Gastrocnemius medialis (tissue), 4 donors: ENCODE measurements at places on chromosomes 12 and 14. TPM values are rescaled to one million over a fixed set of nuclear protein-coding genes. Genes with fewer than 3 reads are reported as not detected.

GRCh38 chr12:110560048-110560447, 23.1 kb downstream of the PPTC7 start:
- H3K4me3 ChIP-seq = no peak overlapping the region
- DNase-seq = no peak
- peak overlapping the region; percentile 95 for H3K27ac ChIP-seq
- no peaks in the 10 kb centered on the region for H3K27me3 ChIP-seq
- H3K36me3 ChIP-seq = no peaks in the 10 kb centered on the region

DNA sequence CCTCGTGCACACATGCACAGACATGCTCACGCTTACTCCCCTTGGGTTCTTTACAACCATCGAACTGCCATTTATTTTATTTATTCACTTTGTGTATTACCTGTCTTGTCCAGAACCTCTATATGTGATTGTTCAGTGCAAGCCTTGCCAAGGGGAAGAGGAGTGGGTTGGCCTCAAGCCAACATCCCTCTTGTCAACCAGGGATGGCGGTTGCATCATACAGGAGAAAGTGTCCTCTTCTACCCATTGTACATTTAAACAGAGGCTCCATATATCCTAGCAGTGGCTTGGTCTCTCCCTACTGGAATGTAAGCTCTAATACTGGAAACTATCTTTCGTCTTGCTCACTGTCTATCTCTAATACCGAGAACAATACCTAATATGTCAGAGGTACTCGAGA, 108.4 kb downstream of the C12orf42 start:
- H3K4me3 ChIP-seq = no peak overlapping the region
- H3K4me1 ChIP-seq = no peaks in the 10 kb centered on the region
- no peak for DNase-seq
- no peaks in the 10 kb centered on the region for H3K27me3 ChIP-seq
- no peaks in the 10 kb centered on the region for H3K36me3 ChIP-seq

IL31 gene
- not detected for total RNA-seq

- no peaks in the 10 kb centered on the region for H3K36me3 ChIP-seq
- peaks cover 58% of the 10 kb centered on the region for H3K4me1 ChIP-seq
- no peaks in the 10 kb centered on the region for H3K27me3 ChIP-seq
- H3K4me3 ChIP-seq = peak overlapping the region; percentile 30
These were observed 13.5 kb downstream of the ATP2B1 start for GRCh38 chr12:89695100-89695499.

DICER1 gene
- total RNA-seq = 46.4 TPM

PIWIL1 gene
- not detected for total RNA-seq

ACADS gene
- total RNA-seq = 189 TPM
